ENCODE measurements at places on chromosomes 13 and 19. TPM values are rescaled to one million over a fixed set of nuclear protein-coding genes. Genes with fewer than 3 reads are reported as not detected.

Gene ZNF805
- polyA plus RNA-seq: 0.54 TPM

Gene HSD17B14
- 4.4 TPM for polyA plus RNA-seq

Gene PLIN5
- 1.4 TPM for polyA plus RNA-seq

Gene ZNF790
- polyA plus RNA-seq: 1.4 TPM

Gene SMARCA4
- polyA plus RNA-seq: 62.3 TPM

Gene KLF5
- polyA plus RNA-seq: 230 TPM

Gene NLRP5
- polyA plus RNA-seq: not detected

Gene RNF6
- polyA plus RNA-seq: 16.9 TPM

Gene FUT2
- 64.8 TPM for polyA plus RNA-seq

Gene GSX1
- not detected for polyA plus RNA-seq

Gene FUT1
- 7.8 TPM for polyA plus RNA-seq

Gene UNC13A
- not detected for polyA plus RNA-seq

Gene PGLYRP2
- polyA plus RNA-seq: 0.54 TPM

Gene CBARP
- 0.30 TPM for polyA plus RNA-seq

Gene SHISA7
- polyA plus RNA-seq: 0.12 TPM

Gene CNFN
- polyA plus RNA-seq: 8.1 TPM

Gene ADGRE2
- 0.90 TPM for polyA plus RNA-seq

Gene NEK5
- polyA plus RNA-seq: 0.19 TPM

All from small intestine (tissue), 16 donors.